Regular cardiac myocyte (primary cell): ENCODE measurements at places on chromosomes 2 and 18. TPM values are rescaled to one million over a fixed set of nuclear protein-coding genes. Genes with fewer than 3 reads are reported as not detected.

The GCA gene
- total RNA-seq: 5.2 and 6.2 TPM in 2 replicates

The FBXO36 gene
- 1.5 and 2.3 TPM in 2 replicates for total RNA-seq

The CDKL4 gene
- 1.7 and 11.8 TPM in 2 replicates for total RNA-seq

The CABLES1 gene
- total RNA-seq: 14.6 and 18.6 TPM in 2 replicates

The GBX2 gene
- not detected in 2 replicates for total RNA-seq

The EFHD1 gene
- 1.9 and 2.0 TPM in 2 replicates for total RNA-seq

The PCARE gene
- total RNA-seq: not detected in 2 replicates

The ABCB11 gene
- not detected in 2 replicates for total RNA-seq

The SCYGR4 gene
- not detected in 2 replicates for total RNA-seq

The ZNF804A gene
- under 0.01 and 0.38 TPM in 2 replicates for total RNA-seq

The EML4 gene
- total RNA-seq: 55.8 and 56.4 TPM in 2 replicates

The SPC25 gene
- total RNA-seq: under 0.01 and 8.6 TPM in 2 replicates

The HOXD9 gene
- total RNA-seq: under 0.01 TPM in 1 of 2 replicates, not detected in the other

The GULP1 gene
- total RNA-seq: 38.7 and 38.9 TPM in 2 replicates

The C1QL2 gene
- total RNA-seq: not detected in 2 replicates

The SERPINB10 gene
- not detected in 2 replicates for total RNA-seq

The EPB41L3 gene
- 24.0 and 31.4 TPM in 2 replicates for total RNA-seq
